Activated T-cell treated with anti-CD3 and anti-CD28 coated beads, Interleukin-2, amount 50 U/mL, for 72 hours (primary cell): ENCODE measurements at places on chromosomes 5 and 9. TPM values are rescaled to one million over a fixed set of nuclear protein-coding genes. Genes with fewer than 3 reads are reported as not detected.

PCDHB16 gene
- total RNA-seq, result not detected

ENTPD2 gene
- total RNA-seq, result 0.28 TPM

CDC20B gene
- total RNA-seq, result 0.07 TPM

SHB gene
- 1.0 TPM for total RNA-seq

C9orf43 gene
- total RNA-seq, result 1.3 TPM

PCDHGA8 gene
- total RNA-seq, result not detected

C8G gene
- 3.4 TPM for total RNA-seq
